ENCODE measurements at places on chromosomes 1 and 21.

DNA sequence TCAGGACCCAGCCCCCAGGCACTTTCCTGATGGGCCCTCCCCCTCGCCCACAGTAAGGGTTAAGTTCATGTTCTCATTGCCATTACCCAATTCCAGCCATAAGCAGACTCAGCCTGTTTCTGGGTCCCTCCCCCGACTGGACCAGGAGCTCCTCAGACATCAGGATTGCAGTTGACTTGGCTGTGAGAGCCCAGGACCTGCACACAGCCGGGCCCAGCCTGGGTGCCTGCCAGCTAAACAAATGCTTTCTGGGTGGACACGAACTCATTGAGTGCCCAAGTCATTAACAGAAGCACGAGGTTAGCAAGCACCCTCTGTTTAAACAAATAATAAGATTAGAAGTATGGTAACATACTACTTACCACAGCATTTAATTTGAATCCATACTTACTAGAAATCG is 147.9 kb upstream of the POU3F1 start:
- DNase-seq: no peak

- DNase-seq: no peak
Observed at GRCh38 chr1:167672831-167673230, 42.8 kb downstream of the RCSD1 start.

- no peak for DNase-seq
Observed at GRCh38 chr1:210684466-210685294, 356.0 kb downstream of the HHAT start.

- no peak for DNase-seq
Observed at GRCh38 chr1:225749706-225750105, 27.9 kb upstream of the SRP9 start.

DNA sequence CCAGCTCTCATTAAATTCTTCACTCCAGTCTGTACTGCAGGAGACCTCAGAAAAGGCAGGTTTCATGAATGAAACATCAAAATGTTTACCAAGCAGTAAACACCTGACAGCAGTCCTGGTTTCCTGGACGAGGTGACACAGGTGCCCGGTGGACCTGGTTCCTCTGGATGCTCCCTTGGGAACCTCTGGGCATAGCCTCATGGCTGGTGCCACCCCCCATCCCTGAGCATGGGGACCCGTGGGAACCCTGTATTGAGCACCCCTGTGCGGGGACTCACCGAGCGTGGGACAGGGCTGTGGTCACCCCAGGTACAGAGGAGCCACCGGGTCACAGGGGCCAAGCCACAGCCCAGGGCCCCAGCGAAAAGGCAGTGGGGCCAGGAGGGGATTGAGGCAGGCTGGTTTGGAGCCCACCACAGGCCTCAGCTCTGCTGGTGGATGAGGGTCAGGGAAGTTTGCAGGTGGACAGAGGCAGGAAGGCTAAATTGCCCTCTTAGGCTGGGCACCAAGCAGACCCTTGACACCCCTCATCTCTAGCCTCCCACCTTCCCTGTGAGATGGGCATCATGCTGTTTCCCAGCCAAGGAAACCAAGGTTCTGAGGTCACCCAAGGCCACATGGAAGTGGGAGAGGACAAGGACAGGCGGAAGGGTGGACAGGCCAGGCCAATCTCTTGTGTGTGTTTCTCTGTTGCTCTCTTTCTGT is 158.4 kb downstream of the PTPRU start:
- no peak for DNase-seq

GRCh38 chr1:95325349-95325748 is 91.3 kb downstream of the RWDD3 start:
- DNase-seq: no peak

DNA sequence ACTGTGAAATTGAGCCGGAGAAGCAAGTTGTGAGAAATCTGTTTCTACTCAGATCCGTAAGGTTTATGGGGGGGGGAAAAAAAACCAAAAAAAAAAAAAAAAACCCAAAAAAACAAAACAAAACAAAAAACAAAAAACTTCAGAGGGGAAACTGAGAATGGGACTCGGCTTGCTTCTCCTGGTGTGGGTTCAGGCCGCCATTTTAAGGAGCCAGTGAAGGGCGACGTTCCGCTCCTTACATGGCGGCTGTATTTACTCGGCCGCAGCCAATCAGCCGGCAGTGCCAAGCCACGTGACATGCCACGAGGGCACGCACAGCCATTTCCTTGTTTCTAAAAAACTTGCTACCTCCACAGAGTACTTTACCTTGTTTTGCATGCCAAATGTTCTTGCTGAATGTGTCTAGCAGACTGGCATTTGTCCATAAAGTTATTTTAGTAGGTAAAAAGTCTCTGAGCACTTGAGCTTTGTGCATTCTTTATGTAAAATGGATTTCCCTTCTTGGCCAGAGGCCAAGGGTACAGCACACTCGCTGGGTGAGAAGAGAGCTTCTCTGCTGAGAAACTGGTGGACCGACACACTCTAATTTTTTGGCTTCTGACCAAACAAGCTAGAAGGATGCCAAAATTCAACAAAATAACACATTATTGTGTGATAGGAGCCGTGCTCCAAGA is 101.8 kb downstream of the NFIA start:
- DNase-seq: no peak

GRCh38 chr1:84722794-84723193 is 32.5 kb upstream of the SSX2IP start:
- DNase-seq: no peak

Measured in stimulated activated CD8-positive, alpha-beta memory T cell treated with anti-CD3 and anti-CD28 coated beads, Interleukin-4, amount 100 ng/mL, for 4 hours (primary cell).